ENCODE measurements at places on chromosomes 12 and 14. TPM values are rescaled to one million over a fixed set of nuclear protein-coding genes. Genes with fewer than 3 reads are reported as not detected.

DNA sequence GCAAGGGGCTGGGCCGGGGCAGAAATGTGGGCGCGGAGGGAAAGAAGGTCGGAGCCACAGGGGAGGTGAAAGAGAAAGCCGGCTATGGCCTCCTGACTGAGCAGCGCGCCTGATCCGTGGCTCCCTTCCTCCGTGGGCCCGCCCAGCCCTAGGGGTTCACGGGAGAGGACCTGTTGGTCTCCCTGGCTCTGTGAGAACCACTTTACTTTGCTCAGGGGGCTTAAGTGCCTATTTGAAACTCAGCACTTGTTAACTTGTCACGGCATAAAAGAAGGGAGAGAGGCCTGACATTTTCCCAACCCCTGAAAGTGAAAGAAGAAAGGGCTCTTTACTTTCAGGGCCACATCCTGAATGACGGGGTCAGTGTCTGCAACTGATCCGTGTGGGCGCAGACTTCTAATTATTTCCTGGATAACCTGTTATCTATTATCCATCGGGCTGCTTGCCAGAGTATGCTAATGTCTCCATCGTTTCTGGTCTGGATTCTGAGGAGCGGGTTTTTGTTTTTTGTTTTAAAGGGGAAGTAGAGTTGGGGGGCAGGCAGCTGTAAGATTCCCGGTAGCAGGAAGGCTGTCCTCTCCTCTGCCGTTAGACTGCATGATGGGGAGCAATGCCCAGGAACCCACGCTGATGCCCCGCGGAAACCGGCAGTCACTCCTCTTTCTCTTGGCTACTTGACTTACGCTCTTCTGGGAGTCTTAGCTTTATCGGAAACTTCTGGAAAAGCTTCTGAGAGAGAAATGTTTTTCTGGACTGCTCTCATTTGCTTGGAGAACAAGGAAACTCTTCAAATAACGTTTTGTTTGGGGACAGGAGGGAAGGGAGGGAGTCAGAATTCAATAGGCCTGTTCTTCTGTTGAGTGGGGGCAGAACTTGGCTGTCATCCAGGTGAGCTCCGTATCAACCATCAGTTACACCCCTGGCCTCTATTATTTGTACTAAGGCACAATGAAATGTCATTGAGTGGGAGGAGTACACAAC lies 127.7 kb upstream of the MAX start:
- H3K4me1 ChIP-seq, result peaks cover 32% of the 10 kb centered on the region
- peak overlapping the region; percentile 71 for H3K4me3 ChIP-seq
- peak; percentile 78 for DNase-seq
- no peak overlapping the region for H3K27ac ChIP-seq
- H3K27me3 ChIP-seq, result no peaks in the 10 kb centered on the region

SALL2 gene
- not detected for total RNA-seq

PMCH gene
- total RNA-seq, result not detected

CMA1 gene
- total RNA-seq, result not detected

DNA sequence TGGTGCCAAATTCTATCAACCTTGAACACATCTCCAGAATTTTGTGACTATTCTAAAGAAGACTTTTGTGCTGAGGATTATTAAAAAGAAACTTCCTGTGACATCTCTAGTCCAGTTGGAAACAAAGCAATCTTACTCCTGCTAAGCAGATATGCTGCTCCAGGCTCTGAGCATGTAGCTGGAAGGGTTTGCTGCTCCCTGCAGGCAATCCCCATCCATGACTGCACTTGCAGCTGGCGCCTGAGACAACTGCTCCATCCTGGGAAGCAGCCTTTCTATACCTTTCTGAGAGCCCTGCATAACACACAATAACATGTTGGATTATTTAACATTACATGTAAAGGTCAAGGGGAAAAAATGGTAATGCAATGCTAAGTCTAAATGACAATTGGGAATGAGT lies 105.1 kb downstream of the NDUFA12 start:
- H3K36me3 ChIP-seq, result no peaks in the 10 kb centered on the region
- H3K4me3 ChIP-seq, result no peak overlapping the region
- no peaks in the 10 kb centered on the region for H3K27me3 ChIP-seq
- no peak for DNase-seq
- H3K27ac ChIP-seq, result no peak overlapping the region
- H3K4me1 ChIP-seq, result no peaks in the 10 kb centered on the region

DNA sequence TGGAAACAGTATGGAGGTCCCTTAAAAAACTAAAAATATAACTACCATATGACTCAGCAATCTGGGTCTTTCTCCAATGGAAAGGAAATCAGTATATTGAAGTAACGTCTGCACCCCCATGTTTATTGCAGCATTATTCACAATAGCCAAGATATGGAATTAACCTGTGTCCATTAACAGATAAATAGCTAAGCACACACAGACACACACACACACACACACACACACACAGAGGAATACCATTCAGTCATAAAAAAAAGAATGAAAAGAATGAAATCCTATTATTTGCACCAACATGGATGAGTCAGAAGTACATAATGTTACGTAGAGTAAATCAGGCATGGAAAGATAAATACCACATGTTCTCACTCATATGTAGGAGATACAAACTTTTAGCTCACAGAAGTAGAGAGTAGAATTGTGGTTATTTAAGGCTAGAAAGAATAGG lies 4.7 kb downstream of the KLRK1 start:
- no peak overlapping the region for H3K27ac ChIP-seq
- H3K4me1 ChIP-seq, result no peaks in the 10 kb centered on the region
- H3K27me3 ChIP-seq, result no peaks in the 10 kb centered on the region
- no peaks in the 10 kb centered on the region for H3K36me3 ChIP-seq
- no peak overlapping the region for H3K4me3 ChIP-seq

DHRS4 gene
- total RNA-seq, result 175 TPM

- H3K27me3 ChIP-seq, result no peaks in the 10 kb centered on the region
- no peak overlapping the region for H3K4me3 ChIP-seq
- no peaks in the 10 kb centered on the region for H3K36me3 ChIP-seq
- H3K4me1 ChIP-seq, result 0 out of 2 replicates have a peak, but pooled peaks cover 3% of the 10 kb centered on the region
- DNase-seq, result no peak
Observed at GRCh38 chr12:75699728-75700496, 188.5 kb upstream of the KRR1 start.

PTPRQ gene
- total RNA-seq, result not detected

GRCh38 chr14:99136047-99136400 lies 136.0 kb downstream of the BCL11B start:
- H3K27me3 ChIP-seq, result no peaks in the 10 kb centered on the region
- H3K4me3 ChIP-seq, result no peak overlapping the region
- no peaks in the 10 kb centered on the region for H3K36me3 ChIP-seq
- no peaks in the 10 kb centered on the region for H3K4me1 ChIP-seq
- no peak overlapping the region for H3K27ac ChIP-seq
- DNase-seq, result no peak

DNA sequence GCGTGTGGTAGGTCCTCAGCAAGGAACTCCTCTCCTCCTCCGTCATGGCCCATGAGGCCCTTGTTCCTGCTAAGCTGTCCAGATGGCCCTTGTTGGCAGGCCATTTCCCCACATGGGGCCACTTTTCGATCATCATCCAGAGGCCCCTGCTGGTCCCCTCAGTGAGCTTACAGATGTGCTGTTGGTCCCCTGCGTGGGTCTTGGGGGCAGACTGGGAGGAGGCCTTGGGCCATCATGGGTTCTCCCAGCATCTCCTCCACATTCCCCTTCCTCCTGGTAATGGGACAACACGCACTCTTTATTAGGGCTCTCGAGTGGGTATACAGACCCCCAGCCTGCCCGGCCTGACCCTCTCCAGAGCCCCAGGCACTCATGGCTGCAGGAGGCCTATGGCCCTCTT lies 114.7 kb downstream of the BEGAIN start:
- no peak overlapping the region for H3K27ac ChIP-seq
- no peaks in the 10 kb centered on the region for H3K36me3 ChIP-seq
- no peaks in the 10 kb centered on the region for H3K27me3 ChIP-seq

RASSF9 gene
- not detected for total RNA-seq

GRCh38 chr12:69566603-69567002 lies 18.7 kb upstream of the CCT2 start:
- no peaks in the 10 kb centered on the region for H3K4me1 ChIP-seq
- H3K4me3 ChIP-seq, result no peak overlapping the region
- peaks cover 15% of the 10 kb centered on the region for H3K36me3 ChIP-seq
- no peak for DNase-seq

GRCh38 chr12:66733839-66734238 lies 55.0 kb upstream of the GRIP1 start:
- no peak overlapping the region for H3K27ac ChIP-seq
- no peak for DNase-seq
- H3K4me1 ChIP-seq, result no peaks in the 10 kb centered on the region
- no peaks in the 10 kb centered on the region for H3K36me3 ChIP-seq

GRCh38 chr12:4991373-4991772 lies 52.3 kb upstream of the KCNA5 start:
- no peaks in the 10 kb centered on the region for H3K36me3 ChIP-seq
- no peak for DNase-seq
- H3K27ac ChIP-seq, result no peak overlapping the region
- H3K27me3 ChIP-seq, result no peaks in the 10 kb centered on the region

GRCh38 chr12:42588524-42589464 lies 752 bp downstream of the PRICKLE1 start:
- H3K4me1 ChIP-seq, result no peaks in the 10 kb centered on the region
- H3K27ac ChIP-seq, result no peak overlapping the region
- DNase-seq, result no peak
- no peaks in the 10 kb centered on the region for H3K36me3 ChIP-seq
- no peak overlapping the region for H3K4me3 ChIP-seq

DNA sequence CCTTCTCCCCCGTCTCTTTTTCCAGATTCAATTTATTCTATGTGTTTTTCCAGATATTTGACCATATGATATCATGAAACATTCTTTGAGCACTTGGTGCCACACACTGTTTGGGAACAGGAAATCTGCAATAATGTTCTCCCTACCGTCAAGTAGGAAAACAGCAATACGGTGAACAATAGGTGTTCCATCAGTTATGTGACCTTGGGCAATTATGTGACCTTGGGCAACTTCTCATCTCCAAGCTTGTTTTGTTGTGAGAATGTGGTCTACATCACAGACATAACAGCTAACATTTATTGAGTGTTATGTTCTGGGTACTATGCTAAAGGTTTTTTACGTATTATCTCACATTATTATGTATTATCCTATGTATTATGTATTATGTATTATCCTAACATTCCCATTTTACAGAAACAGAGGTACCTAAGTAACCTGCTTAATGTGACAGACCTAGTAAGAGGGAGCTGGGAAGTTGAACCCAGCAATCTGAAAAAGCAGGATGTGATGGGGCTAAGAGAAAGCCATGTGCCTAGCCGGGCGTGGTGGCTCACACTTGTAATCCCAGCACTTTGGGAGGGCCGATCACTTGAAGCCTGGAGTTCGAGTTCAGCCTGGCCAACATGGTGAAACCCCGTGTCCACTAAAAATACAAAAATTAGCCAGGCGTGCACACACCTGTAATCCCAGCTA lies 1.2 kb upstream of the NEK9 start:
- DNase-seq, result peak; percentile 63
- peak overlapping the region; percentile 93 for H3K4me3 ChIP-seq
- no peaks in the 10 kb centered on the region for H3K27me3 ChIP-seq
- peak overlapping the region; percentile 73 for H3K27ac ChIP-seq
- peaks cover 43% of the 10 kb centered on the region for H3K4me1 ChIP-seq

- H3K27me3 ChIP-seq, result no peaks in the 10 kb centered on the region
- H3K27ac ChIP-seq, result no peak overlapping the region
- no peaks in the 10 kb centered on the region for H3K36me3 ChIP-seq
- H3K4me3 ChIP-seq, result no peak overlapping the region
Observed at GRCh38 chr12:131055596-131056233, 102.0 kb downstream of the ADGRD1 start.

GRCh38 chr12:75834591-75834990 lies 197.0 kb downstream of the PHLDA1 start:
- H3K4me1 ChIP-seq, result peaks cover 8% of the 10 kb centered on the region
- H3K36me3 ChIP-seq, result no peaks in the 10 kb centered on the region

DNA sequence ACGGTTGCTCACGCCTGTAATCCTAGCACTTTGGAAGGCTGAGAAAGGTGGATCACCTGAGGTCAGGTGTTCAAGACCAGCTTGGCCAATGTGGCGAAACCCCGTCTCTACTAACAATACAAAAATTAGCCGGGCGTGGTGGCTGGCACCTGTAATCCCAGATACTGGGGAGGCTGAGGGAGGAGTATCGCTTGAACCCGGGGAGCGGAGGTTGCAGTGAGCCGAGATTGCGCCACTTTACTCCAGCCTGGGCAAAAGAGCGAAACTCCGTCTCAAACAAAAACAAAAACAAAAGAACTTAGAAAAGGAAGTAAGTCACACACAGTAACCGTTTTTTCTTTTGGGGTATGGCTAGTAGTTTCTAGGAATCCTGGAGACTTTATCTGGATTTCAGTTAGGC lies 1.7 kb upstream of the PALS1 start:
- H3K36me3 ChIP-seq, result no peaks in the 10 kb centered on the region
- peaks cover 20% of the 10 kb centered on the region for H3K4me1 ChIP-seq
- H3K27ac ChIP-seq, result no peak overlapping the region
- no peak overlapping the region for H3K4me3 ChIP-seq
- no peaks in the 10 kb centered on the region for H3K27me3 ChIP-seq

LHX5 gene
- not detected for total RNA-seq

- H3K4me3 ChIP-seq, result no peak overlapping the region
- peaks cover 5% of the 10 kb centered on the region for H3K4me1 ChIP-seq
- H3K27me3 ChIP-seq, result no peaks in the 10 kb centered on the region
- no peak overlapping the region for H3K27ac ChIP-seq
Observed at GRCh38 chr14:88166616-88167015, 156.5 kb downstream of the KCNK10 start.

DNA sequence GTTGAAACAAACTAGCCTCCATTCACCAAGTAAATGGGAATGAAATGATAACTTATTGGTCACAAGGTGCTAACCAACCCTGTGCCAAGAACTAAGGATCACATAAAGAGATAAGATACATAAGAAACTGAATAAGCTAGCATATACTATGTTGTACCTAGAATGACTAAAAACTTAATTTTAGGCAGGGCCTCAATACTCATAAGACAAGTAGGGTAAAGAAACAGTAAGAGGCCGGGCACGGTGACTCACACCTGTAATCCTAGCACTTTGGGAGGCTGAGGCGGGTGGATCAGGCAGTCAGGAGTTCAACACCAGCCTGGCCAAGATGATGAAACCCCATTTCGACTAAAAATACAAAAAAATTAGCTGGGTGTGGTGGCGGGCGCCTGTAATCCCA lies 17.7 kb downstream of the GDF11 start:
- H3K4me1 ChIP-seq, result no peaks in the 10 kb centered on the region
- H3K27me3 ChIP-seq, result no peaks in the 10 kb centered on the region
- no peak for DNase-seq
- no peak overlapping the region for H3K27ac ChIP-seq

GRCh38 chr14:50792051-50792477 lies 38.9 kb downstream of the NIN start:
- no peaks in the 10 kb centered on the region for H3K27me3 ChIP-seq
- peaks cover 18% of the 10 kb centered on the region for H3K36me3 ChIP-seq
- DNase-seq, result peak; percentile 80

SERPINA12 gene
- not detected for total RNA-seq

- H3K27me3 ChIP-seq, result no peaks in the 10 kb centered on the region
- no peaks in the 10 kb centered on the region for H3K4me1 ChIP-seq
- no peaks in the 10 kb centered on the region for H3K36me3 ChIP-seq
- no peak for DNase-seq
- no peak overlapping the region for H3K27ac ChIP-seq
Observed at GRCh38 chr12:16789204-16789790, 183.3 kb upstream of the LMO3 start.

- no peaks in the 10 kb centered on the region for H3K36me3 ChIP-seq
- H3K4me3 ChIP-seq, result no peak overlapping the region
- H3K4me1 ChIP-seq, result no peaks in the 10 kb centered on the region
Observed at GRCh38 chr12:52254180-52254964, 20.1 kb upstream of the KRT86 start.
